ENCODE measurements at places on chromosomes 3 and 15.

GRCh38 chr3:60746695-60747416 lies 504.4 kb downstream of the FHIT start:
- no peak for DNase-seq

DNA sequence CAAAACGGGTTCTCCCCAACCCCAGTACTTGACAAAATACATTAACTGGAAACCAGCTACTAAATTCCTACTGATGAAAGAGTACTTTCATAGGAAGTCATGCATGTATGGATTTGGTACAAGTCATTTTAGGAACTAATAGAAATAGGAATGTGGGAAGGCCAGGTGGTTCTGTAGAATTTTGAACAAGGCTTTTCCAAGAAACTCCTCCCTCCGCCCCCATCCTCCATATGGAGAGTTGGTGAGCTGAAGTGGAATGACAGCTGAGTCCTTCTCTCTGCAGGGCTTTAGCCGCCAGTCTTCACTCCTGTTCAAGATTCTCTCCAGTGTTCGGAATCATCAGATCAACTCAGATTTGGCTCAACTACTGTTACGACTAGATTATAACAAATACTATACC lies 33.2 kb downstream of the TUBGCP4 start:
- no peak for DNase-seq

- DNase-seq, result no peak
Measured at GRCh38 chr3:60036803-60037202, 987.0 kb upstream of the CFAP20DC start.

DNA sequence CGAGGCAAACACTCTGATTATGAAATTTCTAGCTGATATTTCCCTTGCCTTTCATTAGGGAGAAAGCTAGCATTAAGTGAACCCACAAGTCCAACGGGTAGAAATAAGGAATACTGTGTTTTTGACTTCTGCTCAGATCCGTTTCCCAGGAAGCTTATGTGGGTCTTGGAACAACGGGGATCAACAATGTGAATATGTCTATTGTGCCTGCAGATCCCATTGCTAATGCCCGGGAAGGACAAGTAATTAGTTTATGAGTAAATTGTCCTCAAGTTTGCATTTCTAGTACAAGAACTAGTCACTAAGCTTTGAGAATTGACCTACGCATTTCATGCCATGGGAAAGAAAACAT lies 236.4 kb downstream of the UACA start:
- no peak for DNase-seq

DNA sequence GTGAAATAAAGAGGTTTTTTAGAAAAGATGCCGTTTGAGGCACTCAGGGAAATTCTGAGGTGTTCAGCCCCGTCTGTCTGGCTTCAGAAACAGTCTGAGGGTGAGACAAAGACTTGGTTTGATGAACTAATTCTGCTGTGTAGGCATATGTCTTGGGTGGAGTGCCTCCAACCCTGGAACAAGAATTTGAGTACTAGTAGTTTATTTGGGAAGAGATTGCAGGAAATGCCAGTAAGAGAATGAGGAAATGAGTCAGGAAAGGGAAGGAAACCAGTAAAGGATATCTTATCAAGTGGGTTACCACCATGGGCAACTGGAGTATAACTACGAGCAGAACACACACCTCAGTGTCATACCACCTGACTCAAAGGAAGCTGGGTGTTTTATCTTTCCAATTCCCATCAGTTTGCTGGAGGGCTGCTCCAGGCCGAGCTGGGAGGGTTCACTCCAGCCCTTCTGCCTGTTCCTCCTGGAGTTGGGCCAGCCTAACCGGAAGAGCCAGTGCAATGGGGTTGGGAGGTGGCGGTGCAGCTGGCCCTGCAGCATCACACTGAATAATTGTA lies 75.3 kb downstream of the TGFBR2 start:
- no peak for DNase-seq

DNA sequence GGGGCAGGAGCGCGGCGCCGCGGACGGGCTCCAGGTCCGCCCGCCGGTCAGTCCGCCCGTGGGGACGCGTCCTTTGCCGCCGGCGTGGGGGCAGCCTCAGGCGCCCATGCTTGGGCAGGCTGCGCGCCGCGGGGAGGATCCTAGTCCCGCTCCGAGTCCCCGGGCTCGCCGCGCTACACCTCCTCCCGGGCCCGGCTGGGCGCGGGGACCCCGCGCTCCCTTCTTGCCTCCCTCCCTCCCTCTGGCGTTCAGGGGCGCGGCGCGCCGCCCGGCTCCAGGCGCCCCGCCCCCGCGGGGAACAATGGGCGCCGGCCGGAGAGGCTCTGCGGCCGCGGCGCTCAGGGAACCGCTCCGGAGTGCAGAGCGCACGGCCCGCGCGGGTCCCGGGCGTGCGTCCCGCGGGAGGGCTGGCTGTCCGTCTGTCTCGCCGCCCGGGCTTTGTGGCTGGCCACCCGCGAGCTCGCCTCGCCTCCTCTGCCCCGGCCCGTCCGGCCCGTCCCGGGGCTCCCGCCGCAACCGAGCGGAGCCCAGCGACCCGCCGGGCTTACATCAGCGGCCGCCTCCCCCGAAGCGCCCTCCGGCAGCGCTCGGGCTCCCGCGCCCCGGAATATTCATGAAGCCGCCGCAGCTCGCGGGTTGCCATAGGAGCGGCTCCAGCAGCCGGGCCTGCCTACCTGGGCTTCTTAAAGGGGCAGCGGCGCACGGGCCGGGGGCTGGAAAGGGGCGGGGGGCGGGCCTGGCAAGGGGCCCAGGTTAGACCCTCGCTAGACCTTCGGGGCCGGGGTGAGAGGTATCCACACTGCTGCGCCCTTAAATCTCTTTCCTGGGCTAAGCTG lies at the start of gene HCN4:
Gene HCN4 (minus strand): TSS at position 658 of the 836 bp plus-strand sequence. CDS start 688 bp downstream, outside the sequence.
- DNase-seq, result peak; percentile 66

DNA sequence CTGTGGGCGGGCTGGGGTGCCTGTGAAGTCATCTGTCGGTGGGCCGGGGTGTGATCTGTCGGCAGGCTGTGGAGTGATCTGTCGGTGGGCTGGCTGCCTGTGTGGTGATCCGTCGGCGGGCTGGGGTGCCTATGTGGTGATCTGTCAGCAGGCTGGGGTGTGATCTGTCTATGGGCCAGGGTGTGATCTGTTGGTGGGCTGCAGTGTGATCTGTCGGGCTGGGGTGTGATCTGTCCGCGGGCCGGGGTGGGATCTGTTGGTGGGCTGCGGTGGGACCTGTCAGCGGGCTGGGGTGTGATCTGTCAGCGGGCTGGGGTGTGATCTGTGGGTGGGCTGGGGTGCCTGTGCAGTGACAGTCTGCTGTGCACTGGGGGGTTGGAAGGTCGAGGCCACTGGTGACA lies 204.5 kb downstream of the XXYLT1 start:
- no peak for DNase-seq

- no peak for DNase-seq
Measured at GRCh38 chr3:163196815-163197374, 1700.3 kb downstream of the OTOL1 start.

DNA sequence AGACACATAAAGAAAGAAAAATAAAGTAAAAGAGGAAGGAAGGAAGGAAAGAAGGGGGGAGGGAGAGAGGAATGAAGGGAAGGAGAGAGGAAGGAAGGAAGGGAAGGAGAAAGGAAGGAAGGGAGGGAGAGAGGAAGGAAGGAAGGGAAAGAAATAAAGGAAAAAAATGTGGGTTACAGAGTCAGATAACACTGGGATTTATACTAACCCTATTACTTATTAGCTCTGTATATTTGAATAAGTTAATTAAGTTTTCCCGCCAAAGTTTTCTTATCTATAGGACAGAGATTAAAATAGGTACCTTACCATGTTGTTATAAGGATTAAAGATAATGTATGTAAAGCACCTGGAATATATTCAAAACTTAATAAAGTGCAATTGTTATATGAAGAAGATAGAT lies 439.3 kb upstream of the KCNMB2 start:
- no peak for DNase-seq

DNA sequence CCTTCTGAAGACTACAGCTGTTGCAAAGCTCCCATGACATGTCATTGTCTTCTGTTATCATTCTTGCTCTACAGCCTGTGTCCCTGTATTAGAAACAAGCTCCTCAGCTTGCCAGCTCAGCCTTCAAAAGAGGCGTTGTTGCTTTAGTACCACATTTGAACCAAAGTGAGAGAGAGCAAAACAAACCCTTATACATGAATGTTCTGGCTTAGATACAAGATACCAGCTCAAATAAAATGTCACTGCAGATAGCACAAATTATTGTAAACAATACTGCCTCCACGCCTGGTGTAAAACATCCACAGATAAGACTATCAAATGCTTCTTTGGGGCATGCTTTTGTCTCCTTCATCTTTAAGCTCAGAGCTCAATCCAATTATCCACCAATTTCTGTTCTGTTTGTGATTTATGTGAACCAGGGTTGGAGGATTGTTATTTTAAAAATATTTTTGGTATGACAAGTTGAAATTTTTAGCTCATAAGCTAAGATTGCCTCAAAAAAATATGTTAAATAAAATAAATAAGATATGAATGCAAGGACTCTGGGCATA lies 403.6 kb upstream of the CDIN1 start:
- DNase-seq, result no peak

DNA sequence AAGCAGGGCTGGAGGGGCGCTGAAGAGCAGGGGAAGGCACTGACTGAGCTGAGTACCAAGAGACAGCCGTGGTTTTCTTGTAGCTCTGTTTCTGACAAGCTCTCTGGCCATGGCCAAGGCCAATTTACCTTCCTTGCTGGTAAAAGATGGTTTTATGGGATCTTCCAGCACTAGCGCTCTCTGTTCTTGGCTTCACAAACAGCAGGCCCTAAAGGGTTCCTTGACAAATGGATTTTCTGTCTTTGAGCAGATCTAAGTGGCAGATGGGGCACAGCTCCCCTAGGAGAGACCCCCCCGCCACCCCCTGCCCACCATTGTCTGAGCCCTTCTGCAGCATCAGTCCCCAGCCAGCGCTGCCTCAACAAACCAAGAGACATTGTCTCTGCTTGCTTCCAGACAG lies 66.6 kb downstream of the GAP43 start:
- DNase-seq, result no peak

- DNase-seq, result no peak
Measured at GRCh38 chr15:100373120-100373896, 31.5 kb upstream of the ADAMTS17 start.

DNA sequence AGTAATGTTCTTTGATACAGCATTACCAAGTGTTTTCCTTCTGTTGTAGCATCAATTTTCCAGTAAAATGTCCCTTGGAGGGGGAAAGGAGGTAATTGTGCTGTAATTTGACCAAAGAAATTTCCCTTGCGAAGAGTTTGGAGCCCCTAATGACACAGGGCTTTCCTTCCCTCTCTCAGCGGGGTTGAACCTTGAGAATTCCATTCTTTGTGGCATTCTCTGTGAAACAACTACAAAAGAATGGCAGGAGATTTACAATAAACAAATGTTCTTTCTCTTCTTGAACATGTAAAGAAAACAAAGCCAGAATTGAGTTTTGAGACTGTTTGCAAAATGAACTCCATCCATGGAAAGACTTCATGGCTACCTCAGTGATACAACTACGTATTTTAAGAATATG lies 53.4 kb downstream of the SIDT1 start:
- DNase-seq, result no peak

DNA sequence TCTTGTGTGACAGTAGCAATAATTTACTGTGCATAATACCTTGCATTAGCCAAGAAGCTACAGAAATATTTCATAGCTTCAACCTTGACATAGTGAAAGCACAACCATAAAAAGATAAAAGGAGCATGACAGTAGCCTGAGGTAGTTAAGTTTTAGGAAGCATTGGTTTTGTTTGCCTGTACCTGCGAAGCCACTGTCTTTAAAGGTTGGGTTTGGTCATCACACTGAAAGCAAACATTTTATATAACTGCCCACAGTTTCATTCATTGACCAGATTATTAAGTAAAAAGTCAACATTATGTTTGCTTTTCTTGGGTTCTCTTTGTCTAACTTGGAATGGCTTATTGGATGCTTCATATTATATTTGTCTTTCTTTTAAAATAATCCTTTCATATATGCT lies 450.1 kb upstream of the IL12A start:
- DNase-seq, result no peak

DNA sequence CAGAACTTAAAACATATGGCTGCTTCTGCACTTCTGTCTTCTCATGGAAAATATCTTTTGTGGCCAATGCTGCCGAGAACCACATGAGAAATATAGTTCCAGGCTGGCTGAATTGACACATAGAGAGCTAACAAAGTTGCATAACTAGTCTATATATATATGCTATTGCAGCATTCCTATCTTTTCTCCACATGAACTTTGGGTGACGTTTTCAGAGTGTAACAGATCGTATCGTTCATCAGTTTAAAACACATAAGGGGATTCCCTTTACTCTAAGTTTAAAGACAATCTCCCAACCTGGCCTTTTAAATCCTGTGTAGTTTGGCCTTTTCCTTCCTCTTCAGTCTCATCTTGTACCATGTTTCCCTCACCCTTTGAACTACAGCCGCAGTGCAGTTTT lies 394.2 kb upstream of the CBLB start:
- no peak for DNase-seq

GRCh38 chr3:47070770-47071169 lies 91.3 kb downstream of the NBEAL2 start:
- no peak for DNase-seq

DNA sequence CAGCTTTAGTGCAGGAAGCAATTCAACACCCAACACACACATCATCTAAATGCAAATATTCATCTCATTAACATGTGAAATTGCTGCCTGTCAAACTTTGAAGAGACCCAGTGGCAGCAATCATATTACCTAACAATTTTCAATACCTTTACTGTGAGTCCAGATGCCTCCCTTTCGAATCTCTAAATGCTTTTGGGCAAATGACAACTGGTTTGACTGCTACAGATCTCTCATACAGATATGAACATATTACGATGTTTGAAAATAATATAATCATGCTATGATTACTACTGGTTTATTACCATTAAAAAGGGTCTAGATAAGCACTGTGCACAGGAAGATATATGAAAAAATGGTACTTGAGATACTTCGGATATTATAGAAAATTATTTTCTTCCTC lies 137.9 kb downstream of the ADAMTS9 start:
- DNase-seq, result no peak

DNA sequence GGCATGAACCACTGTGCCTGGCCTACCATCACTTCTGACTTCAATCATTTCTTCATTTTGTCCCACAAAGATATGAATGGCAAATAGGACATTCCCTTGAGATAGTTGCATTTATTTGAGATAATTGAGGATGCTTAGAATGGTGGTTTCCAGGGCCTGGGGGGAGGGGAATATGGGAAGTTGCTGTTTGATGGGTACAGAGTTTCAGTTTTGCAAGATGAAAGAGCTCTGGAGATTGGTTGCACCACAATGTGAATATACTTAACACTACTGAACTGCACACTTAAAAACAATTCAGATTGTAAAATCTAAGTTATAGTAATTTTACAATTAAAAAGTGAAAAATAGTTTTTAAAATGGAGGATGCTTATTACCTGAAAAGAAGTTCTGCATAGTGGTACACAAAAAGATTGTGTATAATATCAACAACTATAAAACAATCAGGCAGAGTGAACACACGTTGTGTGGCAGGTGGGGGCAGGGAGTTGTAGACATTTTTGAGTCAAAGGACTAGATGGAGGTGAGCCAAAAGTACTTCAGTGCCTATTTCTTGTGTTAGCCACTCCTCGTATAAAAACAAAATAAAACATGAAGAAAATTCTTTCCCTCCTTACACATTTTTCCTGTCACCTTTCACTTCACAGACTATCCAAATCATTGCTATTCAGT lies 18.5 kb upstream of the RIOX2 start:
- no peak for DNase-seq

- DNase-seq, result no peak
Measured at GRCh38 chr3:11037241-11037873, 44.8 kb downstream of the SLC6A1 start.

All from NCI-H2081 (cell line).